ENCODE measurements at places on chromosomes 5 and 9. TPM values are rescaled to one million over a fixed set of nuclear protein-coding genes. Genes with fewer than 3 reads are reported as not detected.

The CCDC183 gene
- 7.0 TPM for total RNA-seq

The NTRK2 gene
- total RNA-seq, result 2.5 TPM

GRCh38 chr5:78675956-78676730 lies 27.6 kb upstream of the LHFPL2 start:
- peak; percentile 64 for DNase-seq

The GPR150 gene
- 0.28 TPM for total RNA-seq

- peak; percentile 7 for DNase-seq
Observed at GRCh38 chr5:124583469-124584350, 162.7 kb downstream of the ZNF608 start.

DNA sequence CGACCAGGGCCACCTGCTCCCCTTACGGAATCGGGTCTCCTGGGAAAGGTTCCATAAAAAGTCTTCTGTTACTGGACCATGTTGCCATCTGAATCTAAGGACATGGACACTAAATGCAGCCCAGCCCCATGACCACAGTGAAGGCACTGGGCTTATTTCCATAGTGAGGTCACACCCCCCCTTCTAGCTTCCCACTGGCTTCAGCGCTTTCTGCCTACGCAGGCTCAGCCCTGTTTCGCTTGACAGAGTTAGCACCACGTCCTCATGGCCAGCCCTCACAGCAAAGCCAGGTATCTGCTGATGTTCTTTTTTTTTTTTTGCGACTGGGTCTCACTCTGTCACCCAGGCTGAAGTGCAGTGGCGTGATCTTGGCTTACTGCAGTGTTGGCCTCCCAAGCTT lies 14.1 kb downstream of the UCK1 start:
- DNase-seq, result no peak
